ENCODE measurements at places on chromosomes 5 and 9. TPM values are rescaled to one million over a fixed set of nuclear protein-coding genes. Genes with fewer than 3 reads are reported as not detected.

GRCh38 chr5:150560401-150561191 lies 52.7 kb downstream of the NDST1 start:
- H3K27me3 ChIP-seq: no peaks in the 10 kb centered on the region
- no peaks in the 10 kb centered on the region for H3K36me3 ChIP-seq
- peak; percentile 91 for DNase-seq
- no peak overlapping the region for H3K4me3 ChIP-seq
- H3K4me1 ChIP-seq: no peaks in the 10 kb centered on the region
- H3K27ac ChIP-seq: no peak overlapping the region

DNA sequence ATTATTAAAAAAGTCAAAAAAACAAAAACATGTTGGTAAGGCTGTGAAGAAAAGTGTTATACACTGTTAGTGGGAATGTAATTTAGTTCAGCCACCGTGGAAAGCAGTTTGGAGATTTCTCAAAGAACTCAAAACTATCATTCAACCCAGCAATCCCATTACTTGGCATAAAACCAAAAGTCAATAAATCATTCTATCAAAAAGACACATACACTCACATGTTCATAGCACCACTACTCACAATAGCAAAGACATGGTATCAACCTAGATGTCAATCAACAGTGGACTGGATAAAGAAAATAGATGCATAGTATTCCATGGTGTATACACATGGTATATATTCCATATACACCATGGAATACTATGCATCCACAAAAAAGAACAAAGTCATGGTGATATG lies 148.3 kb upstream of the ACOT12 start:
- no peaks in the 10 kb centered on the region for H3K36me3 ChIP-seq
- H3K27me3 ChIP-seq: no peaks in the 10 kb centered on the region
- H3K4me1 ChIP-seq: no peaks in the 10 kb centered on the region

Gene TMEM174
- total RNA-seq: not detected

- no peaks in the 10 kb centered on the region for H3K27me3 ChIP-seq
- H3K4me1 ChIP-seq: no peaks in the 10 kb centered on the region
- no peak for DNase-seq
- no peak overlapping the region for H3K4me3 ChIP-seq
- H3K27ac ChIP-seq: no peak overlapping the region
Observed at GRCh38 chr5:138230261-138230660, 17.1 kb upstream of the CDC23 start.

Measured in prostate gland (tissue), 2 donors.